Adrenal gland (tissue), 19 donors: ENCODE measurements at places on chromosomes 7 and 10. TPM values are rescaled to one million over a fixed set of nuclear protein-coding genes. Genes with fewer than 3 reads are reported as not detected.

- no peak for DNase-seq
Observed at GRCh38 chr7:22351329-22351692, 5.6 kb downstream of the RAPGEF5 start.

Gene GPER1
- polyA plus RNA-seq, result 22.4 TPM

DNA sequence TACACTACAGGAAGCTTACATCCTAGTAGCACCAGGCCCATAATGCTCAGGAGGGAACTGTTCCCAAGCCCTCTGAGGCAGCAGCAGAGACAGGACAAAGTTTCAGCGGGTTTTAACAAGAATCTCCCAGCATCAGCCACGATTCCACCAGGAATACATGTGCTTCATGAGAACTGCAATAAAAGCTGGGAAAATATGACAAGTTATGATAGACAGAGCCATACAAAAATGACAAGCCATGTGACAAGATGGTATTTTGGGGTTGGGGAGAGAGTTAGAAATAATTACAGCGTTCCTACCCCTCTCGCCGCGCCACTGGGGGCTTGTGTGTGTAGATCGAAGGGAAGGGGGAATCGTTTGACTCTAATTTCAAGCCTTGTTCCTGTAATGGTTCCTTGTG lies 112.7 kb upstream of the CTBP2 start:
- DNase-seq, result no peak

Gene TSPAN33
- 8.4 TPM for polyA plus RNA-seq
